ENCODE measurements at places on chromosomes 16 and 17. TPM values are rescaled to one million over a fixed set of nuclear protein-coding genes. Genes with fewer than 3 reads are reported as not detected.

Gene MRM3
- total RNA-seq = 9.9 TPM

Gene SLC6A2
- 10.5 TPM for total RNA-seq

Gene DPEP3
- total RNA-seq = not detected

Gene SLC13A2
- total RNA-seq = not detected

Gene FOXN1
- 0.11 TPM for total RNA-seq

Gene UTS2R
- not detected for total RNA-seq

Gene LRRC37A
- total RNA-seq = 4.5 TPM

Gene CYBC1
- total RNA-seq = 27.2 TPM

Gene FAM83G
- total RNA-seq = 1.0 TPM

Gene RPL38
- 1,536 TPM for total RNA-seq

Gene VTN
- total RNA-seq = 1.1 TPM

Gene HSD17B2
- total RNA-seq = 31.6 TPM

Gene KRTAP4-6
- total RNA-seq = not detected

Gene TVP23A
- 3.7 TPM for total RNA-seq

Gene STH
- total RNA-seq = not detected

Gene INTS2
- total RNA-seq = 29.9 TPM

Gene THUMPD1
- total RNA-seq = 74.9 TPM

Gene CD79B
- 1.3 TPM for total RNA-seq

Gene DHX40
- total RNA-seq = 87.1 TPM

Gene SPN
- total RNA-seq = 0.85 TPM
